Effector CD8-positive, alpha-beta T cell (primary cell): ENCODE measurements at places on chromosomes 16 and 17.

DNA sequence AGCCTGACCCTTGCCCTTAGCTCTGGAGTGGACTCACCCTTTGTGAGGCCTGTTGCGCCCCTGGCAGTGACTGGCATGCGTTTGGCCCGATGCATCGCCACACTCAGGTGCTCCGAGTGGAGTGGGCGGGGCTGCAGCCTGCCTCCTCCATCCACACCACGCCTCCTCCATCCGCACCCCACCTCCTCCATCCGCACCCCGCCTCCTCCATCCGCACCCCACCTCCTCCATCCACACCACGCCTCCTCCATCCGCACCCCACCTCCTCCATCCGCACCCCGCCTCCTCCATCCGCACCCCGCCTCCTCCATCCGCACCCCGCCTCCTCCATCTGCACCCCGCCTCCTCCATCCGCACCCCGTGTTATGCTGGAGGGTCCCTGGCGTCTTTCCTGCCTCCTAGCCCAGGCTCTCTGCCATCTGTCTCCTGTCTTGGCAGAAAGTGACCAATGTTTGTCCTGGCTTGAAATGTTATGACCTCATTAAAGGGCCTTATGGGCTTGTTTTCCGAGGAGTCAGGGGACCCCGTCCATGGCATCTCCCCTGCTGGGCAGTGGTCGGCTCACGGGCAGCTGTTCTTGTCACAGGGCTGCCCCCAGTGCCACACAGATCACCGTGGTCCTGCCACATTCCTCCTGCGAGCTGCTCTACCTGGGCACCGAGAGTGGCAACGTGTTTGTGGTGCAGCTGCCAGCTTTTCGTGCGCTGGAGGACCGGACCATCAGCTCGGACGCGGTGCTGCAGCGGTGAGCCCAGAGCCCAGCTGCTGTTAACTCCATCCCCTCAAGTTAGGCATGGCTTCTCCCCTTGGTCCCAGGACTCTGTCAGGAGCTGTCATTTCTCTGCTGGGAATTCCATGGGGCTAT, 28.7 kb upstream of the MYO15B start:
- DNase-seq = no peak

DNA sequence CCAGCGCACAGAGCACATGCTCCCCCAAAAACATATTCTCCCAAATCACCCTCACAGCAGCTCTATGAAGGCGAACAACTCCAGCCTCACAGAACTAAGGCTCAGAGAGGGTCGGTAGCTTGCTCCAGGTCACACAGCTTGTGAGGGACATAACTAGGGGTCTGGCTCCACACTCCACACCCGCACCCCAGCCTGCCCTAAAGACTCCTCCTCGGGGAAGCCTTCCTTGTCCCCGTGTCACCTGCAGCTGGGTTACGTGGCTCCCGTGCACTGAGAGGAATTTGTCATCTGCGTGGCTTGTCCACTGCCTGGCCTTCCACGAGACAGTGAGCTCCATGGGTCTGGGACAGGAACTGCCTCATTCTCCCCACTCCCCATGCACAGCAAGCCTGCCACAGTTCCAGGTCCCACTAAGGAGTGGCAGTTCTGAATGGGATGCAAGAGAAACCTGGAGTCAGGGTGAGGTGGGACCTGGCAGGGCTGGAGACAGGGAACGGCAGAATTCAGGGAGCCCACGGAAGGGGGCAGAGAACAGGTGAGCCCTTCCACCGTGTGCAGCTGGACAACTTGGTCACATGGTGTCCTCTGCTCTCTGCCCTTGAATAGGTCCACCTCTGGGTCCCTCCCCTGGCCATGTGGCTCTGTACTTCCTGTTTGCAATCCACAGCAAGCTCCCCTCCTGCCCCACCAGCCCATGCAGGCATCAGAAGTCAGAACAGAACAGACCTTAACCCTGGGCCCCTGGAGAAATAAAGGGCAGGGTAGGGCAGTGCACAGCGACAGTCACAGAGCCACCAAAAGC, 27.4 kb downstream of the TNFRSF13B start:
- DNase-seq = no peak

DNA sequence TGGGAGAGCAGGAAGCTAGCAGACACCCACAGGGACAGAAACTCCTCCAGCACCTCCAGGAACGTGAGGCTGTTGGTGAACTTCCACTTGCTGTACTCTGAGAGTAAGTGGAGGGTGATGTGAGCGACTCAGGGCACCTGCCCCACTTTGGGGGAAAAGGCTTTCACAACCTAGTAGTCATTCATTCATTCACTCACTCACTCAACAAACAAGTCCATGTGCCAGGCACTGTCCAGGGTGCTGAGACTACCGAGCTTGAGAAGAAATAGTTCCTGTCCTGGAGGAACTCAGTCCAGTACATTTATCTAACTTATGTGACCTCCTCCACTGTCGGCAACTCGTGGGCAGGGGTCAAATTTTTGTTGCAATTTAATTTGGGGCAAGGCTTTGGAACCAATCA, 26.6 kb downstream of the LGALS9 start:
- no peak for DNase-seq

DNA sequence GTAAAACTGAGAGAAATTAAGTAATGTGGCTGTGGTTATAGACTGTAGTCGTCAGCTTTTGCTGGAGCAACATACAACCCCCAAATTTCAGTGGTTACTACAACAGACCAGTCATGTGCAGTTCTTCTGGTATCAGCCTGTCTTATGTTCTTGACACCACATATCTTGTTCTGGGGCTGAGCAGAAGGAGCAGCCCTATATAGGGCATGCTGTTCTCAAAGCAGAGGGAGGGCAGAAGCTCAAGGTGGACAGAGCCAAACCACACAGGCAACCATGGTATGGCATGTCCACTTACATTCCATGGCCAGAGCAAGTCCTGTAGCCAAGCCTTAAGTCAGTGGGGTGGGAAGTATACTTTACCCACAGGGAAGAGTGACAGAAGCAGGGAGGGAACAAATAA, 7.7 kb downstream of the PRKAR1A start:
- DNase-seq = no peak

- no peak for DNase-seq
Measured at GRCh38 chr17:34218748-34219147, 36.3 kb upstream of the CCL2 start.

- no peak for DNase-seq
Measured at GRCh38 chr17:65637786-65638185, 76.3 kb upstream of the AXIN2 start.

- no peak for DNase-seq
Measured at GRCh38 chr16:68356919-68357286, 46.1 kb downstream of the PRMT7 start.
